ENCODE measurements at places on chromosomes 11 and 22.

GRCh38 chr11:121703201-121703600 is 250.4 kb upstream of the SORL1-AS1 start:
- DNase-seq, result no peak

GRCh38 chr22:38706101-38706900 is 557 bp downstream of the GTPBP1 start:
- no peak for DNase-seq

DNA sequence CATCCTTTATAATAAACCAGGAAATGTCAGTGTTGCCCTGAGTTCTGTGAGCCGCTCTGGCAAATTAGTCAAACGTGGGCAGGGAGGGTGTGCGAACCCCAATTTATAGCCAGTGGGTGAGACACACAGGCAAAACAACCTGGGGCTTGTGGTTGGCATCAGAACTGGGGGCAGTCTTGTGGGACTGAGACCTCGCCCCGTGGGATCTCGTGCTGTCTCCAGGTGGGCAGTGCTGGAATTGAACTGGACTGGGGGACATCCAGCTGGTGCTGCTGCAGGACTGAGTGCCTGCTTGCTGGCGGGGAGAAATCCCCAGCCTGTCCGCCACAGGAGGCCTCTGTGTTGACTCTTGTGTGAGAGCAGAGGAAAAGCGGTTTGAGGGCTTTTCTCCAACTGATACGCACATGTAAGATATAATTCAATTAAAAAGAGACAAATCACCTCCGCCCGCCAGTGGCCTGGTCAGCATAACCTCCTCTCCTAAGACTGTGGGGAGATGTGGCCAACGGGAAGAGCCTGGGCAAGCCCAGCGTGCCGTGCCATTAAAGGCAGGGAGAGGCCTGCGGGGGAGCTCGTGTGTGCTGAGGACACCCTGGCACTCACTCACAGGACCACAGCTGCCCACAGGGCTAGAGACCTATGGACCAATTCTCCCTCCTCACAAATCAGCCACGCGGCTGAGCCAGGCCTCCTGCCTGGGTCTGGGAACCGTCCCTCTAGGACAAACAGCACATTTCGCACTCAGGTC is 18.4 kb downstream of the SULT4A1 start:
- no peak for DNase-seq

DNA sequence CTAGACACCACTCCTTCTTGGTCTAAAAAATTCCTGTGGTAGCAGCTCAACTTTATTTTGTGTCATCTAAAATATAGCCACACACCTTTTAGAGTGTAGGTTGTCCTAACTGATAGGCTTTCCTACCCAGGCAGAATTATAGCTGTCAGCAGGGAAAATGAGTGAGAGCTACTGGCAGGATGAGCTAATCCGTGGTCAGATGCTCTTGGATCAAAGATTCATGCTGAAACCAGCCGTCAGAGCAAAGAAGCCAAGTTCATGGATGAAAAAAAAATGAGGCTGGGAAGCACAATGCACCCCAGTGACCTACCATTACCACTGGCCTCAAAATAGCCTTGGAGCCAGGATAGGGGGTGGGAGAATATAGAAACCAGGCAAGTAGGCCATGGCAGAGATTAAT is 113.1 kb upstream of the BLID start:
- DNase-seq, result no peak

- no peak for DNase-seq
Measured at GRCh38 chr11:2987881-2988861, 4.0 kb downstream of the NAP1L4 start.

GRCh38 chr22:27131346-27131745 is 474.0 kb downstream of the MIAT start:
- DNase-seq, result no peak

DNA sequence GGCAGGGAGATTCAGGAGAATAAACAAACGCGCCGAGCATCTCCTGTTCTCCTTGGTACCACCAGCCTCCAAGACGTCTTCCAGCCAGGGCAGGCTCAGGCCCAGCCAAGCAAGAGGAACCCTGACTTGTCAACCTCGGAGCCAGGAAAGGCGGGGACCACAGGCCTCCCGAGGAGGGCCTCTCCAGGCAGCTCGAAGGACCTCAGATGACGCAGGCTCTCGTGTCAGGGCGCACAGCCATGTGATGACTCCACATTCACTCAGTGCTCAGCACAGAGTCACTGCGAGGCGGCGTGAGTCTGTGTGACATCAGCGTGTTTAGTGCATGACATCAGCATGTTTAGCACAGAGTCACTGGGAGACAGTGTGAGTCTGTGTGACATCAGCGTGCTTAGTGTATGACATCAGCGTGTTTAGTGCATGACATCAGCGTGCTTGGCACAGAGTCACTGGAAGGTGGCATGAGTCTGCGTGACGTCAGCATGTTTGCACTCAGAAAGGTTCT is 241.4 kb downstream of the BRD1 start:
- DNase-seq, result no peak

- no peak for DNase-seq
Measured at GRCh38 chr11:16881074-16881709, 133.0 kb downstream of the PLEKHA7 start.

- no peak for DNase-seq
Measured at GRCh38 chr11:35017528-35018342, 101.3 kb downstream of the PDHX start.

GRCh38 chr11:119340335-119341221 is at the start of gene C1QTNF5:
Gene C1QTNF5, minus strand, starts transcription at chr11:119340883. Its CDS starts 486 bp downstream, at chr11:119340397.
- DNase-seq, result no peak

DNA sequence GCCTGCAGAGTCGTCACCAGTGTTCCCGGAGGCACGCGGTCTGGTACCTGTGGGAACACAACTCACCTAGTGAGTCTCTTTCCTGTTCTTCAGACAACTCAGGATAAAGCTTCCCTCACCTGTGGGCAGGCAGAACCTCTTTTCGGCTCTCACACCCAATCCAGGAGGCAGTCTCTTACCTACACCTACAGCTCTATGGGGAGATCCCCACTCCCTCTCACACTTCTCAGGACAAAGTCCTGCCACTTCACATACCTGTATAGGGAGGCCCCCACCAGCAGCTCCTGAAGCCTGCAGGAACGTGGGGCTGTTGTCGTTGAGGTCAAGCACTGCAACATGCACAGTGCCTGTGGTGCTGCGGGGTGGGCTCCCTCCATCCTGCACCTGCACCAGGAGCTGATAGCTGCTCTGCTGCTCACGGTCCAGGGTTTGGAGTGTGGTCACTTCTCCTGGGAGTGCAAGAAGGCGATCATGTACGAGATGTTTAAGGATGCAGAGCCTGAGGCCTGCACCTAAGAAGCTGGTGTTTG is 12.2 kb upstream of the TPP1 start:
- no peak for DNase-seq

GRCh38 chr22:27022896-27023361 is 365.5 kb downstream of the MIAT start:
- DNase-seq, result no peak

DNA sequence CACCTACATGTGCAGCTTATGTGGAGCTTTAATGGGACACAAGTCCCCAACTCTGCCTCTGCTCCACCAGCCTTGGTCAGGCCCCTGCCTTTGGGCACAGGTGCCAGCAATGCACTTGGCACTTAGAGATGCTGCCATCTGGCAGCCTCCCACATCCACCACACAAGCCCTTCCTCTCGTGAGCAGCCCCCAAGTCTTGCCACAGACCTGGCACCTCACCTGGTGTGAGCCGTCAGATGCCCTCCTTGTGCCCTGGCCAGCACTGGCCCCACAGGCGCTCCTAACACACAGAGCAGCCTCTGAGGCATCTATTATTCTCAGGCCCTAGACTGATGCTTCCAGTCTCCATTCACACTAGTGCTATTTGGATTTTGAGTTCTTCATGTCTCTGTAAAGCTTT is 24.5 kb upstream of the SERPIND1 start:
- no peak for DNase-seq

- DNase-seq, result no peak
Measured at GRCh38 chr11:12598330-12599256, 75.6 kb upstream of the TEAD1 start.

DNA sequence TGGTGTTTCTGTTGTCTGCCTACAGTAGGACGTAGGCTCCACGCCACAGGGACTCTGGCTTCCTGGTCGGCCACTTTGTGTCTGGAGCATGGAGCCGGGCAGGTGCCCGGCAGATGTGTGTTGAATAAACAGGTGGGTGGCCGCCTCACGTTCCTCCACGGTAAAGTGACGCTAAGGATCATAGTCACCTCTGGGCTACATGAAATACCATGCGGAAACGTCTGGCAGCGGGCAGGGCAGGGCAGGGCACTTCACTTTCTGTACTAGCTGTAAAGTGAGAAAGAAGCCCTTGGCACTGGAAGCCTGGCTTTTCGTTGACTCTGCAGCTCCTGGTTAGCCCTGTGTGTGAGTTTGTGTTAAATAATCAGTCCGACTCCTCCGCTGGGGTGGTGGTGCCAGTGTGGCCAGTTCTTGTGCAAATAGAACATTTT is 52.4 kb downstream of the MCM5 start:
- no peak for DNase-seq

- no peak for DNase-seq
Measured at GRCh38 chr22:19994851-19995610, 21.6 kb downstream of the ARVCF start.

- no peak for DNase-seq
Measured at GRCh38 chr11:65488273-65489034, 10.4 kb upstream of the MALAT1 start.

- no peak for DNase-seq
Measured at GRCh38 chr11:5203366-5203765, 2.9 kb upstream of the OR51V1 start.

- no peak for DNase-seq
Measured at GRCh38 chr22:38107692-38108515, 2.6 kb downstream of the BAIAP2L2 start.

GRCh38 chr11:110356762-110357671 is 60.6 kb upstream of the RDX start:
- DNase-seq, result no peak

DNA sequence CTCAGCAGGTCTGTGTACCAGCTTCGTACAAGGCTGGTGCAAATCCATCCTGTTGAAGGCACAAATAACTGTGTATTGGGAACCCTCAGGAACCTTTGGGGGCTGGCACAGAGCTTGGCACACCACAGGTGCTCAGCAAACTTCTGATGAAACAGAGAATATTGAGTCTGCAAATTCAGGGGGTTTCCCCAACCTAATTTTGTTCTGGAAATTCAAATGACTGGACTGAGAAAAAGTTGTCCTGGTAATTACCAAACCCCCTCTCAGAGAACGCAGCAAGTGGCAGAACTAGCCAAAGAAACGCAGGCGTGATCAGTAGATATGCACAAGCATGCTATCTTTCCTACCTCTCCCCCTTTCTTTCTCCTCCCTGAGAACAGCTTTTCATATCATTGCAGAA is 47.6 kb downstream of the LIF start:
- DNase-seq, result no peak

DNA sequence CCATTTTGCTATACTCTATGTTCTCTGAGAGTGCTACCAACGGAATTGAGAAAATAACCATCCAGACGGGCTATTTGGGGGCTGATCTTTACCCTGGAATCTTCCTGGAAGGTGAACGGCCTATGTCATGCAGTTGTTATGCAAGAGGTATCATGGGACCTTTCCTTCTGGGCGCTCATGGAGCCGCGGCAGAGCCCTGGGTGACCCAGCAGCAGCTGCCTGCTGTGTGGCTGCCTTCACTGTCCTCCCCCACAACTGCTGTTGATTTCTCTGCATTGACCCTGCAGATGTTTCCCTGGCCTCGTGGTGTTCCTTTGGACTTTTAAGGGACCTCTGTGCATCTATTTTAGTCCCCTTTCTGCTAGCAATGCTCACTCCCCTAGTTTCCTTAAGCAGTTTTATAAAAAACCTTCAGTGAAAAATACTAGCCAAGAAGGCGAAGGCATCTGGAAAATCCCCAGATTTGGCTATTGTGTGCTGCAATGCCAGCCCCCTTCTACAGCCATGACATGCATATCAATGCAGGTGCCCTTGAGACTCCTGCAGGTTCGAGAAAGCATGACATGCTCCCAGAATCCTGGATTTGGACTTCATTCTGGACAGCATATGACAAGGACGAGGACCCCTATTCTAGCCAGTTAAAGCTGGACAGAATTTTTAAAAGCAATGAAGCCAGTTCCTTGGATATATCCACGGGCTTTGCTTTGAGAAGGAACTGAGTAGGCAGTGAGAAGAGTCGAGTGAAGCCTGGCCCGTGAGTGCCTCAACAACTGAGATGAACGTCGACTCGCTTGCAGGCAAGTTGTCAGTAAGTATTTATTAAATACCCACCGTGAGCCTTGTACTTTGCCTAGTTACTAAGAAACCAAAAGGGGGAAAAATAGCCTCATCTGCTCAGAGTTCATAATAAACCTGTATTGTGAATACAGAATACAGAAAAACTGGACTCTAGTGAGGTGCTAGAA is at the start of gene SLC25A18:
Gene SLC25A18, plus strand, starts transcription at position 593 of the 965 bp plus-strand sequence. CDS start 16,447 bp downstream, outside the sequence.
- no peak for DNase-seq

DNA sequence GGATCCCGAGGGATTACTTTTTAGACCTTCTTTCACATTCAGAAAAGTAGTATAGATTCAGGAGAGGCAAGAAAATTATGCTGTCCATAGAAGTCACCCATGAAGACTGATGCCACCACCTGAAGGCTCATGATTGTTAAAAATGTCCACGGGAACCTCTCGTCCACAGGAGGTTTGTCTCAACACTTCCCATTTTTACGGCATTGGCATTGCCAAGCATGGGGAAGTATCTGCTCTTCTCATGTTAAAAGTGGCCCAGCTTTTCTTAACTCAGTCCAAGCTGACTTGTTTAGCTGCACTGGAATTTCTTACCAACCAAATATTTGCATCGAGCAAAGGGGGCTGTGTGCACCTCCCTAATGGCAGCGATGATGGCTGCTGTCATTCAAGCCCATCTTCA is 9.6 kb downstream of the CDPF1 start:
- DNase-seq, result no peak

DNA sequence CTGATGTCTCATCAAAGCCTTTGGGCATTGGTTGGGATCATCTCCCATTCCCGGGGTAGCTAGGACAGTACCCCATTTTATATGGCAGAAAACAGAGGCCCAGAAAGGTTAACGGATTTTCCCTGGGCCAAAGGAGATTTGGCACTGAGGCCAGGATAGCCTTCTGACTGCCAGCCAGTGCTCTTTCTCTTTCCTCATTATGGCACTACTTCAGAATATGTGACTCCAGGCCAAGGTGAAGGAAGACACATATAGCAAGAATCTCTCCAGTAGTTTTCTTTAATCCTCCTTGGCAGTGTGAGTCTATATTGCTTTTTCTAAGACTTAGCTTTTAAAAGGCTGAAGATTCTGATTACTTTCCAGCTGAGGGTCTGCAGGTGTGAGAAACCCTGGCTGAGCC is 94.8 kb upstream of the AMOTL1 start:
- no peak for DNase-seq

Data from KG1 (cell line).